ENCODE measurements at places on chromosomes 2 and 18.

GRCh38 chr18:32761231-32761630 is 11.6 kb downstream of the KLHL14 start:
- DNase-seq = no peak

DNA sequence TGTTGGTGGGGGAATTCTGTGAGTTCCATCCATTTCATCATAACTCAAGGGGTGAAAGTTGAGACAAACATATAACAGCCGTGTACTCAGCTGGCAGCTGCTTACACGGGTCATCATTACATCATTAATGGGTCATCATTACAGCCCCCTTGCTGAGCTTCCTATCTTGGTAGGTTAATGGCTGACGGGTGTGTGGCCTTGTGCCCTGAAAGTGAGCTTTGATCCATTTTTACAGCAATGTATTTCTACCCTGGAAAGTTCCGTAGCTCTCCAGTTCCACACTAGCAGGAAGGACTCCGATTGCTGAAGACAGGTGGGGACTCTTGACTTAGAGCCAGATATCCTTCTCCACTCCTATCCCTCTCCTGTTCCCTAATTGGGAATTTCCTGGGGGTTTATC is 105.2 kb upstream of the DLX2 start:
- no peak for DNase-seq

DNA sequence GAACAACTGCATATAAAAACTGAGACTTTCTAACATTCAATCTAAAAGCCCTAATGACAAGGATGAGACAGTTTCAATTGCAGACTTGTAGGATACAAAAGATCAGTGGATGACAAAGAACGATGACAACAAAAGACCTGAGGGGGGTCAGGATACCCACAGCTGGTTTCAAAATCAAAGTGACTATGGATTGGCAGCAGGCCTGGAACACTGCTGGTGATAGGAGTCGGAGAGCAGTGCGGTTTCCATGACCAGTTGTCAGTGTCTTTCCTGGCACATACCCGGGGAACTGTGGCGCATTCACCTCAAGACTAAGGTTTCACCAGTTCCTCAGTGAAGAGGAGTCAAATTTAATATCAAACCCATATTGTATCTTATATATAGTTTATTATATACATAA is 42.0 kb downstream of the EHD3 start:
- DNase-seq = no peak

DNA sequence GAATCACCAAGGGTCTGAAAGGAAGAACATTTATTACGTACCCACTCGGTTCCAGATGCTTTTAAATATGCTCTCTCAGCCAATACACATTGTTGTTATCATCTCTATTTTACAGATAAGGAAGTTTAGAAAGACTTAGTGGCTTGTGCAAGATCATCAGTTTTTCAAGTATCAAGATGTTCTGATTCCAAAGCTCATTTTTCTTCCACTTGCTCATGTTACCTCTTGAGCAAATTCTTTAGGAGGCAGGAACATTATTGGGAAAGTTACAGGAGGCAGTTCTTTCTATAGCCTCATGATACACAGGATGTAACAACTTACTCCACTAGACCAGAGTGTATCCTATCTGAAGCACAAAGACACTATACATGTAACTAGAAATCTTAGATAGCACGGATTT is 65.0 kb upstream of the MMADHC start:
- DNase-seq = no peak

GRCh38 chr18:26540043-26540628 is 8.2 kb downstream of the KCTD1 start:
- DNase-seq = no peak

- DNase-seq = no peak
Measured at GRCh38 chr2:15940661-15941480, 521 bp downstream of the MYCN start.

DNA sequence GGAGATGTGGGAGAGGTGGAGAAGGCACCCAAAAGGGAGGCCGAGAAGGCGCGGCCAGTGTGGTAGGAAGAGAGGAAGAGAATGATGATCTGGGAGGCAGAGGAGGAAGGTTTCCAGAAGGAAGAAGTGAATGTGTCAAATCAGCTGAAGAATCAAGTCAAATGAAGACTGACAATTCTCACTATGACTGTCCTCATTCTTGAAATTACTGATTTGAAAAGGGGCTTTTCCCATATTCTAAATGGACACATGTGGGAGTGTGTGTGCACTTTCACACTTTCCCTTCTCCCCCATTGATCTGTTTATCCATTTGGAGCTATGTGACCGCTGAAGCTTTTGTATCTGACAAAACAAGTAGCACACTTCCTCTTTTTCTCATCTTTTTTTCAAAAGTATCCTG is 6.1 kb downstream of the AFF3 start:
- no peak for DNase-seq

GRCh38 chr2:36705326-36706020 is 9.0 kb downstream of the VIT start:
- no peak for DNase-seq

All from retina (tissue), 1 donor.